GM06990 (cell line): ENCODE measurements at places on chromosomes 16 and 17.

DNA sequence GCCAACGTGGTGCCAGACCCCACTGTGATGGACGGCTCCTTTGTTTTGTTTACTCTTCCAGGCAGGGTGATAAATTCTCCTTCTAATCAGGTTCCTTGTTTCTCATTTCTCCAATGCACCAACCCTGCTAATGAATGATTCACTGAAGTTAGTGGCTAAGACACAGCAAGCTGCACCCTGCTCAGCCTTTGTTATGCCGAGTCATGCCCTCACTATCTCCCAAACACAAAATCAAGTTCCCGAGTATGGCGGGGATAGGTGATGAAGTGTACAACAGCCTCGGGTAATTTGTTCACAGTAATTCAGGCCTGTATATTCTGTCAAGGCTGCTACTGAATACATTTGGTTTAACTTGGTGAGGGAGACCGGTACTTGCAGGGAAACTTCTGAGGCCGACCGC, 83.8 kb upstream of the HS3ST4 start:
- no peak for DNase-seq

GRCh38 chr16:79328402-79329165, 272.0 kb downstream of the MAF start:
- DNase-seq, result no peak

DNA sequence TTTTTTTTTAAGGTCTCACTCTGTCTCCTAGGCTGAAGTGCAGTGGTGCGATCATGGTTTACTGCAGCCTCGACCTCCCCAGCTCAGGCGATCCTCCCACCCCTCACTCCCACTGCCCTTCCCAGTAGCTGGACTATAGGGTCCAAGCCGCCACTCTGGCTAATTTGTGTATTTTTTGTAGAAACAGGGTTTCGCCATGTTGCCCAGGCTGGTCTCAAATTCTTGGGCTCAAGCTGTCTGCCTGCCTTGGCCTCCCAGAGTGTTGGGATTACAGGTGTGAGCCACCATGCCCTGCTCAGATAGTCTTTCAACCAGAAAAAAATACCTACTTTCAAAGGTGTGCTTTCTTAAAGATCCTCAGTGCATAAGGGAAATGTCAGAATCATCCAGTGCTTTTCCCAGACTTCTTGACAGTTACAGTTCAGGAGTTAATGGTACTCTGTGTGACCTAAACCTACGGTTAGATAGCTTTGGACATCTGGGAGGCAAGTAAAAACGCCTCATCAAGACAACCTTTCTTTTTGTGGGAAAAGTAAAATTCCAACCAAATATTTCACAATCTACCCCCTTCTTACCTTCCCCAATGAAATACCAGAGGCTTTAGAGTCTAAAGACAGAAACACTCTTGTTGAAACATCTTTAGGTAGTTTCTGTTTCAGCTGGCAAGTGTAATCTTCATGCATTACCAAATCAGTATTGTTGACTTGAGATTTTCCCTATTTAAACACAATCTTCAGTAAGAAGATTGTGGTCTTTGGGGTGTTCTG, 6.8 kb downstream of the RSPRY1 start:
- DNase-seq, result no peak

DNA sequence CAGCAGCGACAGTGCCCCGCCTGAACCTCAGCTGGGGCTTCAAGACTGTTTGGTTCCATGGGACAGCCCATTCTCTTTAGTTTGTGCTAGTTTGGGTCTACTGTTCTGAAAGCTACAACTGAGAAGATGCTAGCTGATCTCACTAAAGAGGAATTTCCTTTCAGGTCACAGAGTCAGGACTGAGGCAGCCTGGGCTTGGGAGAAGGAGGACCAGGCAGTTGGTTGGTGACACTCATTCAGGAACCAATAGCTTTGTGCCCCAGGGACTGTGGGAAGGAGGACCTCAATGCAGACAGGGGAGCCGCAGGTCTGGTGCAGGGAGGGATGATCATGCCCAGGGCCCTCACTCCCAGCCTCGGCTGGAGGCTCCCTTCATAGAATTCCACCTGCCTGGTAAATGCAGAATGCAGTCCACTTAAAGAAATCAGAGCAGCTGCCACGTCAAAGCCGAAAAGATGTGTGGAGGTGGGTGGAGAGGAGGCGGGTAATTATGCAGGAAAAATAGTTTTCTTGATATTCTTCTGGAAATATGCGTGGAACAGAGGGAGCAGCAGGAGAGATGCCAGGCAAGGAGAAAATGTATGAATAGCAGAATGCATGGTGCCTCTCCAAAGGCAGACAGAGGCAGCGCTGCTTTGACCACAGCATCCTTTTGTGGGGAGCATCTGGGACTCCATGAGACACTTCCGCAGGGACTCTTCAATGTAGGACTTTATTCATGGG, 32.6 kb upstream of the ZFP90 start:
- DNase-seq, result no peak

- DNase-seq, result no peak
These were observed 7.8 kb upstream of the RNASEK start for GRCh38 chr17:7004398-7005253.

- DNase-seq, result no peak
These were observed 90.5 kb downstream of the ADAMTS18 start for GRCh38 chr16:77344341-77344740.

GRCh38 chr16:80752541-80752940, 51.9 kb downstream of the CDYL2 start:
- no peak for DNase-seq

GRCh38 chr17:9071811-9072498, 50.6 kb downstream of the NTN1 start:
- DNase-seq, result no peak

GRCh38 chr17:12509801-12510200, 155.9 kb upstream of the MYOCD start:
- no peak for DNase-seq

GRCh38 chr16:30084816-30085159, 6.9 kb downstream of the TBX6 start:
- no peak for DNase-seq

GRCh38 chr17:66915204-66915611, 49.3 kb upstream of the CACNG4 start:
- DNase-seq, result no peak

GRCh38 chr17:48137656-48138055, 30.1 kb downstream of the SNX11 start:
- DNase-seq, result no peak

- DNase-seq, result no peak
These were observed 15.1 kb upstream of the ZFHX3 start for GRCh38 chr16:73062743-73063733.

- no peak for DNase-seq
These were observed 13.0 kb downstream of the PCTP start for GRCh38 chr17:55763856-55764255.

DNA sequence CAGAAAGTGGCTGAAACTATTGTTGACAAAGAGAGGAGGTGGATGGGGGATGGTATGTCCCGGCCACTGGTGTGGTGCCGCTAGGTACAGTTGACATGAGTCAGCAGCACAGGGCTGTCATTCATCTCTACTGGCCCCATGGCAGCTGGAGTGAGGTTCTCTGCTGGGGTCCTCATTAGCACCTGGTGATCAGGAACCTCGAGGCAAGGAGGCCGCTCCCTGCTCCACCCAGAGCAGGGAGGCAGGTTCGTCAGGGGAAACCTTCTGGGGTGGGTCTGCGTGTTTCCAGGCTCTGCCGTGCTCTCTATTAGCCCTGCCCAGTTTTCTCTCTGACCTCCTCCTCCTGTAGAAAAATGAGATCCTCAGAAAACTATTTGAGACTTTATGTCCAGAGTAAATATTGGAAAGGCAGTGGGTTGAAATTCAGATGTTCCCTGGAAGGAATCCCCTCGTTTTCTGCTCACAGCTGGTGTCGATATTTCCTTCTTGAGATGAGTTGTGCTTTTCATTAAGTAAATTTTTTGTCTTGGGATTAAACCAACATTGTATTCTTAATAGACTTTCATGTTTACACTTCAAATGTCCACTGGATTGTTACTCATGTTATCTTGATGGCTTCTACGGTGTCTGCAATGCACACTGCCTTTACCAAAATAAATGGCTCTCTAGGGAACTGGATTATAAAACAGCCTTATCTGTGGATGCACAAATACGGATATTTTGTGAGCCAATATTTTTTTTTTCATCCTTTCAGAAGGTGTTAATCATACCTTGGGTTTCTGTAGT, 7.1 kb downstream of the NTN1 start:
- no peak for DNase-seq

- DNase-seq, result no peak
These were observed 46.9 kb downstream of the NDEL1 start for GRCh38 chr17:8482546-8482945.
